ENCODE measurements at places on chromosomes 6 and 20.

DNA sequence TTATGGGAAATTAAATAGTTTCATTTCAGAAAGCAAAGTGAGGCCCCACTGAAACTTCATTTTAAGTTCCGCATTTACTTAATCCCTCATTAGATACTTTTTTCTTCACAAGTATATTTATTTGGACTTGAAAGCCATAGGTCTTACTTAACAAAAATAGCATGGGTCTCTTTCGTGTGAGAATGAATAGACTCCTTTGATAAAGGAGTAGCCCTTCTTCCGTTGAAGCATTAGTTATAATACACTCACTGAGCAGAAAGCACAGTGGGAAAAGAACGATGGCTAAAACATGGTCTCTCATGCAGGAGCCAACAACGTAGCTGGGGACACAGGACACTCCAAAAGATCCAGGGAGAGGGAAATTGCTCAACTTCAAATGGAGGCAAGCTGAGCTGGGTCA lies 130.4 kb downstream of the SLC23A2 start:
- no peak for DNase-seq

DNA sequence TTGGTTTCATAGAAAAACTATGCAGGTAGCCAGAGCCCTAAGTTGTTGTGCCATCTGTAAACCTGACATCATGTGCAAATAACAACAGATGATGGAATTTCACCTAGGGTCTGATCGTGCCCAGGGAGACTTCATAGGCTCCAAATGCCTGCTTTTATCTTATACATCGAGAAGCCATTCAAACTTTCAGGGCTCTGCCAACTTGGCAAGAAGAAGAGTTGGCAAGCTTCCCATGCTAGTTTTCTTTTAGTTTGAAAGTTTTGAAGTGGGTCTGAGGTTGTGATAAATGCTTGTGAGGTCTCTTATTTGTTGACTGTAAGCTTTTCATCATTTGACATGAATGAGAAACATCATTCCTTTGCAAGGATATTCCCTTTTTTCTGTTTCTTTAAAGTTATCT lies 175.4 kb upstream of the FLRT3 start:
- no peak for DNase-seq

DNA sequence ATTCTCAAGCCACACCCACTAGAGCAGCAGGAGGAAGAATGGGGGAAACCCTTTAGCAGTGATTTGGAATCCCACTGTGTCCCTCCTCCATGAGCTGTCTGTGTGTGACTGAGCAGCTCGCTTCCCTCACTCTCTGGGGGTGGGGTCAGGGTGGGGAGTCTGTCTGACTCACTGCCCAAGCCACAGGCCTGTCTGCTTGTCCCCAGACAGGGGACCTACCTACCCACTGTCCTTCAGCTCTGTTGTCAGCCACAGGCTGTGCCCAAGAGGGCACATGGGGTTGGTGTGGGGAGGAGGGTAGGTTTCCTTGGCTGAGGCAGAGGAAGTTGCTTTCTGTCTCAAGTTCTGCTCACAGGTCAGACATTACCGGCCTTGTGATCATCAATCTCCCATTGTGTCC lies 127.0 kb downstream of the MAFB start:
- peak; percentile 93 for DNase-seq

GRCh38 chr6:149190224-149190831 lies 127.2 kb upstream of the TAB2 start:
- DNase-seq, result peak; percentile 63

GRCh38 chr6:169725125-169726048 lies 1.1 kb upstream of the PHF10 start:
- peak; percentile 72 for DNase-seq

GRCh38 chr6:109514946-109515345 lies 31.9 kb upstream of the ZBTB24 start:
- no peak for DNase-seq

GRCh38 chr6:129902681-129903080 lies 41.6 kb upstream of the TMEM244 start:
- no peak for DNase-seq

DNA sequence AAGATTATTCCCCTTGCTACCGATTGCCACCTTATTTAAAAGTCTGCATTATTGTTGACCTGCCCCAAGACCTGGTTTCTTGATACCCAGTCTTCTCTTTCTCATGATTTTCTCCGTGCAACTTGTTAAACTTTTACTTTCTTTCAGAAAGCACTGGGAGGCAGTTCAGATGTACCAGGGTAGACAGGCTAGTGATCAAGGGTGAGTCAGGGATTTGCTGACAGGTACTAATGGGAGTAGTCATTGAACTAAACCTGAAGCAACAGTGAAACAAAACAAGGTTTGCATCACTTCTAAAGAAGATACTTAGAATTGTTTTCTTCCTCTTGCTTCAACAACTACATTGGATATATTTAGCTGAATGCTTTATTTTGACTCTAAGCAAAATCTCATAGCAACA lies 124.4 kb downstream of the KCNQ5 start:
- no peak for DNase-seq

GRCh38 chr6:88704980-88705379 lies 258.4 kb downstream of the RNGTT start:
- no peak for DNase-seq

- DNase-seq, result no peak
Observed at GRCh38 chr6:55825402-55826051, 49.9 kb downstream of the BMP5 start.

GRCh38 chr20:48944663-48945297 lies 23.3 kb downstream of the ARFGEF2 start:
- DNase-seq, result no peak

DNA sequence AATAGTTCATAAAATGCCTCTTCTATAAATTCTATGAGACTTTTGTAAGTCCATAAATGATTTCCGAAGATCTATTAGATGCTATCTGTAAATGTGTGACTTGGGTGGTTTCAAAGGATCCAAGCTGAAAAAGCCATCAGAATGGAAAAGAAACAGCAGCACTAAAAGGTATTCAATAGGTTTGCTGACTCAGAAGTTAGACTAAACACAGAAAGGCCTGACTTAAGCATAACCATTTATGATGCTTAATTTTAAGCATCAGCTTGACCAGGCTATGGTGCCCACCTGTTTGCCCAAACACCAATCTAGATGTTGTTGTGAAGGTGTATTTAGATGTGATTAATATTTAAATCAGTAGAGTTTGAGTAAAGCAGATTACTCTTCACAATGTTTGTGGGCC lies 513.5 kb downstream of the TFAP2A start:
- DNase-seq, result no peak

GRCh38 chr6:55918639-55919038 lies 43.2 kb upstream of the BMP5 start:
- DNase-seq, result no peak

DNA sequence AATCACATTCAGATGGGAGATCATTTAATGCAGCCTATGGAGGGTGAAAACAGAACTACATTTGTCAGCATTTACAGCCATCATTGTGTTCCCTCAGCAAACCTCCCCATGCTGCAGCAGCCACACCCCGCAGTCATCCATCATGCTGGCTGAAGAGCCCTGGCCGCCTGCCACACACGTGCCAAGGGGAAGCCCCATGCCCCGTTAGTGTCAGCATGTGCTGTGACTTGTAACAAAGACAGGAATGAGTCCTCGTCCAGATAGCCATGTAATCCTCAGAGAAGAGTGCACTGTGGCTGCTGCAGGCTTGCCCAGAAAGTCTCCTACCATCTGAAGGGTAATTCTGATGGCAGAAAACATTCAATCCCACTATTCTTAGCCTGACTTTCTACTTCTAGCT lies 1097.8 kb downstream of the KIF16B start:
- peak; percentile 15 for DNase-seq

Data from CD14-positive monocyte (primary cell).